Stimulated activated CD8-positive, alpha-beta memory T cell treated with anti-CD3 and anti-CD28 coated beads, Interleukin-7, amount 100 ng/mL, for 1 hour (primary cell): ENCODE measurements at places on chromosomes 12 and 14.

DNA sequence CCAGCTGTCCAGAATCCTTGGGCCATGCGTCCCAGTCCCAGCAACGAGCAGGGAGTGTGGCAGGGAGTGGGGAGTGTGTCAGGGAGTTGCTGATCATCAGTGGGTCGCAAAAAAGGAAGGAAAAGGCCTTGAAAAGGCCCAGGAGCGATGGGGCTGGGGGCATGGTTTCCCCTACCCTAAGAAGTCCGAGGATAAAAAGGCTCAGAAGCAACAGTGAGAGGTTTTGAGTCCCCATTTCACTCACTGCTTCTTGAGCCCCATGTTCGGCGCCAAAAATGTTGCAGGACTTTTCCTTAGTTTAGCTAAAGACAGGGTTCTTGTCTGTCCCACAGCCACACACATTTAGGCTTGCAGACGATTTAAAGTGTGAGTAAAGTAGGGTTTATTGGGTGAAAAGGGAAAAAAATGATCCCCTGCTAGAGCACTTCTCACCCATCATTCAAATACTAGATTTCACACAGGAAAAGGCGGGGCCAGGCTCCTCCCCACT lies 189.5 kb downstream of the KCNC2 start:
- no peak for DNase-seq

DNA sequence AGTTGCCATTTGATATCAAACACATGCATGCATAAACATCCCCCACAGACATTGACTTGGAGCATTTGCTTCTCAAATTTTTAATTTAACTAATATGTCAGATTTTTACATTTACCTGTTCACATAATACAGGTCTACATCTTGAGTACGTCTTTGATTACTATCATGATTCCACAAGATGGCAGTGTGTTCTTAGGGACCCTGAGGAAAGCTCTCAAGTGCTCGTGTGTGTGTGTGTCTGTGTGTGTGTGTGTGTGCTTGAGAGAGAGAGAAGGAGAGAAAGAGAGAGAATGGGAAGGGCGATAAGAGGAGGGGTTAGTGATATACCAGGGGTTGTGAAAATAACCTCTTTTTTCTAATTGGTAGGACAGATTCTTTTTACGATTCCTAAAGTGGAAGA lies 167.1 kb upstream of the OR4E1 start:
- no peak for DNase-seq

GRCh38 chr12:64085996-64086395 lies 136.1 kb downstream of the KICS2 start:
- no peak for DNase-seq

- DNase-seq = no peak
These were observed 34.7 kb downstream of the PPP1R12A start for GRCh38 chr12:79900199-79900598.

DNA sequence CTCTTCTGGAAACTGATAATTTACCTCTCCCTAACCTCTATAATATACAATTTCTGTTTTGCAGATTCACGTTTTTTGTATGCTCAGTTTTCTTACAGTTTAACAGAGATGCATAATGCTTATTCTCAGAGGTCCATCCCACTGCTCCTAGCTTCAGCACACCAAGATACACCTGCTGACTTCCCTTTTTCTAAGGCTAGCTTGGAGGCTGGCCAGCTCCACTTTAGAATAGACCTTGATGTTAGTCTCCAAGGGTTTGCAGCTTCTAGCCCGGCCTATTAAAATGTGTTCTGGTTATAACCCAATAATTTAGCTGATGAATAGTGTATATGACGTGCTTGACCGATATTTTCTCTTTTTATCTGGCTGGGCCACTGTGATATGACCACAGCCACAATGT lies 261.2 kb downstream of the EGLN3 start:
- DNase-seq = no peak

DNA sequence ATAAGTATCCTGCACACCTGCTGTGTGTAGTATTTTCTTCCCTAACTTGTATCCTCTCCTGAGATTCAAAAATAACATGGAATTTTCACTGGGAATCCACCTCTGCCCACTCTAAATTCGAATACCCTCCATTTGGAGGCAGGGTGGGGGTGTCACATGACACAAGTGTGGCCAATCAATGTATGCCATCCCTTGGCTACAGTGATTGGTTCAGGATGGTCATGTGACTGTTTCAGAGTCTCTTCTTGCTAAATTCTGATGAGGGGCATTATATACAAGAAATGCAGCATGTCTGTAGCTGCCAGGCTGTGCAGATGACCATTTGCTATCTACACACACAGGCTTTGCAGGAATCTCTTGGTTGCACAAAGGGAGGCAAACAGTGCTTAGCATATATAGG lies 86.8 kb upstream of the TMEM132C start:
- DNase-seq = no peak

DNA sequence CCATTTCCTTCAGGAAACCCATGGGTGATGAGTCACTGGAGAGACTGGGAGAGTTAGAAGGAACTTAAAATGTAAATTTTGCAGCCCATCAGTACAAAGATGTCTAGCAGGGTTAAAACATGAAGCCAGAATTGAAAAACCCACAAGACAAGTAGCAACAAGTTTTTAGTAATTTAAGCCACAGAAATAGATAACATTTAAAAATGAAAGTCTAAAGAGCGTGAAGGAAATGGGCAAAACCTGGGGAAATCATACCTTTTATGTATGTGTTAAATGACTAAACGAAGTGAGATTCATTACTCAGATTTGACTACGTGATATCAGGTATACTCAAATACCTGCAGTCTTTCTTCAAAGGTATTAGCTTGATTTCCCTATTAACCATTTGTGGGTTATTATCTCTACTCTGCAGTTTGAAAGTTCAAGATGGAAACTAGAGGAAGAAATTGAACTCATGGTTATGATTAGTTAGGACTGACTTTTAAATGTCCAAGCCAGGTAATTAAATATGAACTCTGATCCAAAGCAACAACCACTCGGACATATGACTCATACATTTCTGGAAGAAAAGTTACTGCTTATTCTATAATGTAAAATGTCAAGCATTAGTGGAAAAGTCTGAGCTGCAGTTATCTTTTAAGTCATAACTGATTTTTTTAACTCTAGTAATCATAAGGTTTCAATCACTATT lies 84.1 kb downstream of the ITPR2 start:
- no peak for DNase-seq

- no peak for DNase-seq
These were observed 159.0 kb upstream of the PZP start for GRCh38 chr12:9367201-9367600.

- no peak for DNase-seq
These were observed 28.5 kb downstream of the CDKN1B start for GRCh38 chr12:12745576-12746211.

DNA sequence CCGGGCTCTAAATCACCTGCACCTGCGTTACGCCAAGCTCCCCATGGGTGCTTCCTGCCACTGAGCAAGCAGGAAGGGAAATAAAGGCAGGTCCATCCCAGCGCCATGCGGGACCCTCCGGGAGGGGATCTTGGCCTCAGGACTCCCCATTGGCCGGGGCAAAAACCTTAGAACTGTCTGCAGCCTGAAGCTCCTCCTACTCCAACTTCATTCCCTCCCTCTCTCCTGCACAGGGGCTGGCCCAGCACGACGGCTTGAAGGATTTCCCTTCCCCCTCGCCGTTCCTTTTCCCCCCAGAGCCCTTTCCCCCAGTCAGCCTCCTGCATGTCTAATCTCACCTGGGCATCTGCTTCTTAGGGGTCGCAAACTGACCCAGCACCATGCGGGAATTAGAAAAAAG lies 137.2 kb upstream of the NCOR2 start:
- no peak for DNase-seq

- DNase-seq = no peak
These were observed 38.1 kb downstream of the LRTM2 start for GRCh38 chr12:1858456-1858855.

DNA sequence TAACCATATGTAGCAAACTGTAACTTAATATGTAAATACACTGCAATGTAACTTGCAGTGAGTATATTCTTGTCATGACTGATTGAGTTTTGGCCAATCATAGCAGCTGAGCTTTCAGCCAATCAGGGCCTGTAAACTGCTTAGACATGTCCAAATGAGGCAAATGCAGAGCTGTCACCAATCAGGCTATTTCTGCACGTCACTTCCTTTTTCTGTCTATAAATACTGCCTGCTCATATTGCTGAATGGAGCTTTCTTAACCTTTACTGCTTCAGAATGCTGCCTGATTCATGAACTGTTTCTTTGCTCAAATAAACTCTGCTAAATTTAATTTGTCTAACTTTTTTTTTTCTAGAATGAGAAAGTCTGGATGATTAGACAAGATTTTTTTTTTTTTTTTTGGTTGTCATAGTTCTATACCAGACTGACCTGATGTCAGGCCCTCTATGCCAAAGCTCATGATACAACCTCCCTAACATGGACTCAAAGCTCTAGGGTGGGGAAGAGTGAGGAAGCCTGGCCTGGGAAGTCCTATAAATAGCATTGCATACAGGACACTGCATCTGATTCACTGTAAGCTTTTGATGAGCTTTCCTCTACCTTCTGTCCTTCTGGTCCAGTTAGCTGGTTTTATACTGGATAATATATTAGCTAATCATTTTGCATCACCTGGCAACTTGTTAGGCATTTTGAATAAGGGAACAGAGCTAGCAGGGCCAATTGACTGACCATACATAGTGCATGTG lies 12.0 kb downstream of the MGP start:
- DNase-seq = no peak
